ENCODE measurements at places on chromosomes 2 and 18.
A peak's percentile ranks its signal among the peaks of the same experiment; 100 is the strongest.

DNA sequence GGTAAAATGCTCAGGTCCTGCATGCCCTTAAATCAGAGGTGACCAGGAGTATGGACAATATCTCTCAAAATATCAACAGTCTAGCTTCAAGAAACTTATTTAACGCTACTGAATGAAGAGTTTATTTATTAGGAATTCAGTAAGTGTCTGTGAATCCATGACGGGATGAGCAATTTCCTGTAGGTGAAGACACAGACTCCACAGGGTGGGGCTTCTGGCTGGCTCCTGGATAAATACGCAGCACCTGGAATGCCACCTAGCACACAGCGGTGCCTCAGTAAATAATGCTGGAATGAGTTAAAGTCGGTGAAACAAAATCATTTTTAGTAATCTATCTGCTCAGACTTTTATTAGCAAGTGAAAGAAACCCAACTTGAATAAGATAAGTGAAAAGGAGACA, 29.4 kb upstream of the MBP start:
- DNase-seq = no peak

DNA sequence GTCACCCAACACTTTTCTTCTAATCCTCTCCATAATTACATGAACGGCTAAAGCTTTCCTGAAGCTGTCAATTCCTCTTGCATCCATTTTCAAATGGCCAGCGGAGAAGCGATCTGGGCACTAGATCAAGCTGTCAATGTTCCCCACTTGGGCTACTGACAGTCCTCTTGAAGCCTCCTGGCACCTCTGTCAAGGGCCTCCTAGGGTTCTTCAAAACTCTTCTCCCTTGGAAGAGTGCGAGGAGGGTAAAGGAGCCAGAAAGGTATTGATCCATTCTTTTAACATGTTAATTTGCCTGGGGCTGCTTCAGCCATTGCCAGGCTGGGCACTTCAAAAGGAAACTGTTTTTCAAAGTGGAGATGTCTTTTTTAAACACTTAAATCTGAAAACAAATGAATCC, 19.8 kb downstream of the EPHA4 start:
- DNase-seq = no peak

DNA sequence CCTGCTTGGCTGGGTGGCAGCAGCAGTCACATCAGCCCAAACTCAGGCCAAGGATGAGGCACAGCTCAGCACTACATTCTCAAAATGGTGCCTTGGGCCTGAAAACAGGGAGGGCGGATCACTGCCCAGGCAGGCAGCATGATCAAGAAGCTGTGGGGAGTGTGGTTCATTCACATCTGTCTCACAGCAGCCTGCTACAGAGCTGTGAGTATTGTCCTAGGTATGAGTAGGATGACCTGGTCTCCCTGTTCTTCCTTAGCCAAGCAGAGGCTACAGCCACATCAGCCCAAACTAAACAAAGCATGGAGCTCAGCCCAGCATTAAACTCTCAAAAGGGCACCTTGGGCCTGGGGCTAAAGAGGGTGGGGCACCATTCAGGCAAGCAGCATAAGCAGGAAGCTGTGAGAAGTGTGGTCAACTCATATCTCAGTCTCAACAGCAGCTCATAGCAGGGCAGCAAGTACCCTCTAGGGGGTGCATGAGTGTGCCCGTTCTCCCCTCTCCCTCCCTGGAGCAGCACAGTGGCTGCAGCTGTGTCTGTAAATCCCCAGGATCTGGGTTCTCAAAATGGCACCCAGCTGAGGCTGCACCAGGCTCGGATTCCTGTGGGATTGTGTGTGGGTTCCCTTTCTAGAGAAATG, 139.6 kb downstream of the TRABD2A start:
- peak; percentile 78 for DNase-seq

- DNase-seq = peak; percentile 43
These were observed 494 bp upstream of the RBM45 start for GRCh38 chr2:178111743-178112142.

- peak; percentile 65 for DNase-seq
These were observed 12.1 kb upstream of the TRAF3IP1 start for GRCh38 chr2:238308177-238308576.

DNA sequence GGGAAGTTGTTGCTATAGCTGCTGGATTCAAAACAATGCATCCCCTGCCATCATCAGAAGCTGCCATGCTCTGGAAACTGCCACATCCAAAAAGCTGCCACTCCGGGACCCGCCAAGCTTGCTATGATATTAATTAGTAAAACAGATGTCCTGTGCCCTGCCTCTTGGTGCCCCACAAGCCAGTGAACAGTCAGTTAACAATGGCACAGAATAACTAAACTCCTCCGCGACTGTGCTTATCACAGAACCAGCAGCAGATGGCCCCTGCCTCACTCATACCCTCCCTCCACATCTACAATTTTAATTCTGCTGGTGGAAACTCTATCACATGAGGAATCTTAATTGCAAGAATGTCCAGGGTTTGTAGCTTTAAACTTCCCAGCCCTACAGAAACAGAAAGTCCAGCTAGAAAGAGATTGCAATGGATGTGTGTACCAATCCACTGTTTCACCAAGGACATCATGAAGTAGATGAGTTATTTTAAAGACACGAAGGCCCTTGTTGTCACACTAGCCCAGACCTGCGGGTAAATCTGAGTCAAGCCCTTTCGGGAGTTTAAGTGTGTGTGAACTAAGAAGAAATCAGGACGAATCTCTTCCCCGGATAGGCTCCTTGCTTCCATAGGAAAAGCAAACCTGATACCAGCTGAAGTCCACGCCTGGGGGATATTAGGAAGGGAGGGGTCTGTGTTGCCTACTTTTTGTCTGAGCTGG, 7.4 kb upstream of the ACYP2 start:
- DNase-seq = no peak

DNA sequence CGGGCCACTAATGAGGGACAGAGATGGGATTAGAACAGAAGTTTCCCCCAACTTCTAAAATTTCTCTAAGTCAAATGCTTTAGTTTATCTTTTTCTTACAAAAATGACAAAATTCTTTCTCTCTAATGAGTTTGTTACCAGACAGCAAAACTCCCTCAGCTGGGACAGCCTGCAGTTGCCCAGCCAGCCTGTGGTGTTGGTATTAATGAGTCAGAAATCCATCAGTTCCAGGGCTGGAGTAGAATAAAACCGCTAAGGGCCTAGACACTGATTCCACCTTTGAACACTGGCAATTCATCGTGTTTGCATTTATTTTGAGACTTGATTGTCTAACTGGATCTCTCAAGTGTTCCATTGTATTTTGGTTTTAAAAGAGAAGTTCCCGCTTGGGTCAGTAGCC, 38.3 kb upstream of the SMAD2 start:
- DNase-seq = peak; percentile 55

- DNase-seq = peak; percentile 86
These were observed 60.6 kb downstream of the SLC16A14 start for GRCh38 chr2:230007931-230008707.

DNA sequence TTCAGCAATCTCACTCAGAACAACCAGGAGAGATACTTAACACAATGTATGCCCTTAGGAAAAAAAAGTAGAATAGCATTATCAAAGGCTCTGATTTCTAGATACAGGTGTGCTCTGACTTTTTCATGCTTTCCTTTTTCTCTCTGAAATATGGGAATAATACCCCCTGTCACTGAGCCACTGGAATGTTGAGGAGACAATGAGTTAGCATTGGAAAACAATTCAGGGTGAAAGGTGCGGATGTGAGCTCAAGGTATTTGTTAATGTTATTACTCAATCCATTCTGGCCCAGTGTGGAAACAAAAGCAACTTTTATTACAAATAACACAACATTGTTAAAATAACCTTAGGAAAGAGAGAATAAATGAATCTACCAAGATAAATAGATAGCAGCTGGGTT, 228.0 kb downstream of the IKZF2 start:
- no peak for DNase-seq

- no peak for DNase-seq
These were observed 36.7 kb upstream of the AGPS start for GRCh38 chr2:177355874-177356273.

DNA sequence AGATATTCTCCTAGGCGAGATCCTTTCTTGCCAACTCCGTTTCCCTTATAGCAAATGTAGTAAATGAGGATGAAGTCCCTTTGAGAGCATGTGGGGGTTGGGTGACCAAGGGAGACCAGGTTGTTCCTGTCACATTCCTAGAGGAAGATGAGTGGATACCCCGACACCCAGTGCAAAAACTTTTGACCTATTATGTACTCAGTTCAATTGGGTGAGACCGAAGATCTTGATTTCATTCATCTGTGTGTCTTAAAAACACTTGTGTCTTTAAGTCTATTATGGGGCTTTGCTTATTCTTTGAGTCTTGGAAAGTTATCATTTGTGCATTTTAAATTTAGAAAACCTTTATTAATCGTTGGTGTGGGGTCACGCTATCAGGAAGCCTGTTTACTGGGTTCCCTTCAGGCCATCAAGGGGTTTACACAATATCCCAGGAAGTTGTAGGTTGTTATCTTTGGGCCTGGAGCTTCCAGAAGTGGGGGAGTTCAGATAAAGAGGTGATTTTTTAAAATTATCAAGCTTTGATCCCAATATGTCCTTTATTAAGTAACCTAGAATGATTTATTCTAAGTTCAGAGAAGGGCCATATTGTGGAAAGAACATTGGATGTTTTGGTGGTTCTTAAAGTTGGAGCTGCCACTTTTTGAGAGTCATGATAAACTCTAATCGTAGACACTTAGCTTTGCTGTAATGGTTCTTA, 2.8 kb downstream of the RHOB start:
- no peak for DNase-seq

- no peak for DNase-seq
These were observed 71.5 kb downstream of the KLHL14 start for GRCh38 chr18:32701313-32701712.

GRCh38 chr18:23929362-23929930, 85.1 kb upstream of the TTC39C start:
- no peak for DNase-seq

DNA sequence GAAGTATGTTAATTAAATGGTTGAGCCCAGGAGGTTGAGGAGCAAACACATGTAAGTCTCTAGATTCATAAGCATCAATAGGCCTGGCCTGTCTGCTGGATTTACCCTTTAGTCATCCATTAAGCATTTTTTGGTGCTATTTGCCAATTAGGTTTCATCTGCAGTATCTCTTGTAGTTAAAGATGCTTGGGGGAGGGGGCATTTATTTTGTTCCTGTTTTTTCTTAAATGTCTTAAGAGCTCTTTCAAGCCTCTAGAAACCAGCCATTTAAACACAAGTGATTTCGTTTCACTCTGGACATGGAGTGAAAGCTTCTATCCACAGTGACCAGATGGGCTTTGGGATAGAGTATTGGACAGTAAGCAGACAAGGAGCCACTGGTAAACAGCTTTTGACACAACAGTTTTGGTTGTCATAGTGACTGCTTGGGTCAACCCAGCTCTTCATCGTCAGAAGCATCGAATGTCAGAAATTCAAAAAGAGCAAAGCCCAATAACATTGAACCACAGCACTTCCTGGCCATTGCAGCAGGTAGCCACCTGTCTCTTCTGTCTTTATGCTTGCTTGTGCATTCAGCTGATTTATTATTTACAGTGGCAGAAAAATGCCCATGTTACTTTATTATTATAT, 4.9 kb downstream of the QPCT start:
- no peak for DNase-seq

All from Karpas-422 (cell line).